ENCODE measurements at places on chromosomes 2 and 18.

DNA sequence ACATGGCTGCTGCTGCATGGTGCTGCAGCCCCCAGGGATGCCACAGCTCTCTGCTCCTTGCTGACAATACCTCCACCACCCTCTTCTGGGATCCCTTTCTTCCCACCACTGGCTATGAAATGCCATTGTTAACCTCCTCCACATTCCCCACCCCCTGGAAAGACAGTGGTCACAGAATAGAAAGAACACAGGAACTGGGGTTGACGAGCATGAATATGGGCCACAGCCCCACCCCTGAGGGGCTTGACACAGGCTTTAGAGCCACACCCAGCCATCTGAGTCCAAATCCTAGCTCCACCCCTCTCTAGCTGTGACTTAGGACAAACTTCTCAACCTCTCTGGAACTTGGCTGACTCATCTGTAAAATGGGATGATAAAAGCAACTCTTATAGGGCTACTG lies 47.3 kb downstream of the TMEM163 start:
- DNase-seq = no peak

DNA sequence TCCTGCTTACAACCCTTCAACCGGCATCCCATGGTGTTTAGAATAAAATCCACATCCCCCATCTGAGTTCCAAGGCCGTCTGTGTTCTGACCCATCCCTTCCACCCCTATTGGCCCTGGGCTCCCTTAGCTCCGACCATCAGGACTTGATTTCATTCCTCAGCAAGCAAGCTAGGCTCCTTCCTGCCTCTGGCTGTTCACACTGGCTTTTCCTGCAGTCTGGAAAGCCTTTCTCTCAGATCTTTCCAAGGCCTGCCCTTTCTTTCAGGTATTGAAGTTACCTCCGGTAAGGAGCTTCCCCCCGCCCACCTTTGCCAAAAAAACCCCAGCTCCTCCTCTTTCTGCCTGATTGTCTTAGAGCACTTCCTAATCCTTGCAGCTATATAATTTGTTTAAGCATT lies 86.8 kb downstream of the CLIP4 start:
- no peak for DNase-seq

DNA sequence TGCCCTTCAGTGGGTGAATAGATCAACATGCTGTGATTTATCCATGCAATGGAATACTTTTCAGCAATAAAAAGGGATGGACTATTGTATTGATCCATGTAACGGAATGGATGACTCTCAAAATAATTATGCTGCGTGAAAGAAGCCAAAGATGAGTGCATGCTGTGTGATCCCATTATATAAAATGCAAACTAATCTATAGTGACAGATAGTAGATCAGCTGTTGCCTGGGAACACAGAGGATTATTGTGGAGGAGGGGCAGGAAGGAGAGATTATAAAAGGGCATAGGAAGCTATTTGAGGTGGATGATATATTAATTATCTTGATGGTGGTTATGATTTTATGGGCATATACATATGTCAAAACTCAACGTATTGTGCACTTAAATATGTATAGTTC lies 55.5 kb upstream of the ADAM23 start:
- DNase-seq = no peak

GRCh38 chr2:218273908-218274249 lies 3.6 kb downstream of the PNKD start:
- DNase-seq = no peak

- no peak for DNase-seq
Measured at GRCh38 chr18:29616867-29617266, 1425.7 kb downstream of the DSC3 start.

Data from fibroblast of villous mesenchyme (primary cell).